ELR (cell line): ENCODE measurements at places on chromosomes 5 and 9.

- peak; percentile 47 for DNase-seq
Observed at GRCh38 chr5:157865781-157866180, 6.8 kb upstream of the CLINT1 start.

- peak; percentile 51 for DNase-seq
Observed at GRCh38 chr9:136546697-136547501, 1.1 kb upstream of the NOTCH1 start.

- no peak for DNase-seq
Observed at GRCh38 chr5:112201141-112201540, 217.9 kb downstream of the EPB41L4A start.

GRCh38 chr9:4553951-4554381, 63.7 kb downstream of the SLC1A1 start:
- DNase-seq: peak; percentile 22

DNA sequence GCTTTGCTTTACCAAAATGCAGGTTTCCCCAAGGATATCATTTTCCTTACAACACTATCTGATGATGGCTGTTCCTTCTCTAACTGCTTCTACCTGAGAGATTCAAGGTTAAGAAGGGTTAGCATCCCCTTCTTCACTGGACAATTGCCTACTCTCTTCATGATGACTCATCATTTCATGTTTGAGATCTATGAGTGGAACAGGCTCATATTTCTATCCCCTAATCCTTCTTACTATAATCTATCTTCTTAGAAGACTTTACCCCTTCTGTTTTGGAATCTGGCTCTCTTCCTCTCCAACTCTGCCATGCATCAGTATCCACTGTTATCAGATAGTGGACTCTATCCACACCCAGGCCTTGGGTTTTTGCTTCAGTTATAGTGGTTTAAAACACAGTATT, 54.3 kb downstream of the NR3C1 start:
- DNase-seq: peak; percentile 45

DNA sequence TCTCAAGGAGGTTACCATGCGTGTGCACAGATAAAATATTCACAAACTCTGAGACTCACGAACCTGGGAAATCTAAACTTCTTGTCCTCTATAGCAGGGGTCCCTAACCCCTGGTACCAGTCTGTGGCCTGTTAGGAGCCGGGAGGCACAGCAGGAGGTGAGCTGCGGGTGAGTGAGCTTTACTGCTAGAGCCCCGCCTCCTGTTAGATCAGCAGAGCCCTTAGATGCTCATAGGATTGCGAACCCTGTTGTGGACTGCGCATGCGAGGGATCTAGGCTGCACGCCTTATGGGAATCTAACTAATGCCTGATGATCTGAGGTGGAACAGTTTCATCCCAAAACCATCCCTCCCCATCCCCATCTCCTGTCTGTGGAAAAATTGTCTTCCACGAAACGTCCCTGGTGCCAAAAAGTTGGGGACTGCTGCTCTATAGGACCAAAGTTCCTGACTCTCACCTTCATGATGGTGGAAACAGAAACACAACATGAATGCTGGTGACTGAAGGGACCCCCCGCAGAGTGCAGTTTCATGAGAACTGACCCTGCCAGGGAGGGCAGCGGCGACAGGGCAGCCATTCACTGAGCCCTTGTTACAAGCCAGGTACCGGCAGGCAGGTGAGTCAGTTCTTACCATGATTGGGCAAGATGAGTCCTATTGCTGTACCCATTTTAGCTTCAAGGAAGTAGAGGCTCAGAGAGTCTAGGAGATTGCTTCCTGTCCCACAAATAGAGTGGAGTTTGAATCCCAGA, 181.9 kb downstream of the RGS3 start:
- no peak for DNase-seq

DNA sequence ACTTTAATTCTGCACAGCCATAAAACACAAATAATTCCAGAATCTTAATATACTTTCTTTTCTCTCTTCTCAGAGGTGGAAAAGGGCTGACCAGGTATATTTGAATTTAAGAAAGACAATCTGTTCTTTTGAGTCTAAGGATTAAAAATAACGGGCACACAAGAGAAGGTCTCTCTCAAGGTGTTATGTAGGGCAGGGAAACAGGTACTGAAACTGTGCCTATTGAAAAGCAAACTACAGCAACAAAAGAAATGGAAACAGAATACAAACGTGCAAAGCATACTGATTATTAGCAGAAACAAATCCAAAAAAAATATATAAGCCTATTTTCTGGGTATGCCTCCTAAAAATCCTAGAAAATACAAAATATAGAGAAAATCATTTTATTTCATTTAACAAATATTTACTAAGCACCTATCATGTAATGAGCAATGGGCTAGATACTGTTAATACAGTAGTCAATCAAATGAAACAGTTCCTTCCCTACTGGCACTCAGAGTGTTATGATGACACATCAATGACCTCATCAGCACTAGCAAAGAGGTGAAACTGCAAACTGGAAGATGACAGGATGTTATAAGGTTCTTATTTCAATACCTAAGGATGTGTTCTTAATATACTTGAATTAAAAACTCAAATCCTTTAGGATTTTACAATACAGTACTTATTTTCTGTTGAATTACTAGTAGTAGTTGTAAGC, 87.7 kb downstream of the AUH start:
- peak; percentile 81 for DNase-seq

DNA sequence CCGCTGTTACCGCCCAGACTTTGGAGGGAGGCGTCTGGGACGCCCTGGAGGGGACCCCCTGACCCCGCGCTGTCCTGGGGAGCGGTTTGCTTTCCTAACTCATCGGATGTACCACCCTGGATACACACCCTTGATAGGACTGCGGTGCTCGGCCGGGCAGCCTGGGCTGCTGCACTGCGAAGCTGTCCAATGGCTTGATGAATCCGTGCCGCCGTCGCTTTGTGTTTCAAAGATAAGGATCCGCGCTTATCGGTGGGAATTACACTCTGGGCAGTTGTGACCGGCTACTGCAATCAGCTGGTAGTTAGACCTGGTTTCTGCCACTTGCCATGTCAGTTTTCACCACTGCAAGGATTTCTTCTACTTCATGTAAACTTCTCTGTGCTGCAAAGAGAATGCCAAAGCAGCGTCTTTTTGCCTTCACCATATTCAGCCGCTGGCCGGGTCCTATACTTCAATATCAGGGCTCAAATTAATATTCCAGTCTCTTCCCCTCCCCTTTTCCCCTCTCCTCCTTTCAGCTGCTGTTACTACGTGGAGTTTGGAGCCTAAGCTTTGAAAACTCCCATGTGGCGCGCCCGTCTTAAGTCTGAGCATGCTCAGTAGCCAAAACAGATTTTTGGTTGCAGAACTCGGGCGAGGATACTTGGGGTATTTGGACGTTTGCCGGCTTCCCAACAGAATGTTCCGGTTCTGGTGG, 727 bp downstream of the SMAD5 start:
- peak; percentile 70 for DNase-seq

DNA sequence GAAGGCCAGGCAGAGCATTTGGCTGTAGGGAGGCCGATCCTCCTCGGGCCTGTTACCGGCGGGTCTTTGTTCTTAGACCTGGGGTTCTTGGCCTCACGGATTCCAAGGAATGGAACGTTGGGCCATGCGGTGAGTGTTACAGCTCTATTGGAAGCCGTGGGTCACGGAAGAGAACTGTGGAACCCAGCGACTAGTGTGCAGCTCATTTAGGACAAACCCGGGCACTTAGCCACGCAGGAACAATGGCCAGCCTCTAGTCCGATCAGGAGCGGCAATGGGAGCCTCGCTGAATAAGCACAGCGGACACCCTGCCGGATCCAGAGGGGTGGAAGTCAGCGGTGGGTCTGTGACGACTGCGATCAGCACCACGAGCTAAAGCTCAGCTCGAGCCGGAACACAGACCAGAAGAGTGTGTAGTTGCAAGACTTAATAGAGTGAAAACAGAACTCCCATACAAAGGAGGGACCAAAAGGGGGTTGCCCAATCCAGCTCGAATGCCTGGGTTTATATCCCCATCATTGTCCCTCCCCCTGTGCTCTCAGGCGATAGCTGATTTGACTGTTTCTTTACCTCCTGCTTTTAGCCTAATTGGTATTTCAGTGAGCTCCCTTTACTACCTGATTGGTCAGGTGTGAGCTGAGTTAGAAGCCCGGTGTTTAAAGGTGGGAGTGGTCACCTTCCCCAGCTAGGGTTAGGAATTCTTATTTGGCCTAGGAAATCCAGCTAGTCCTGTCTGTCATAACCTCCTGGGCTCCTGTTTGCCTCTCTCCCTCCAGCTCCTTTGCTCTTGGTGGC, 53.7 kb upstream of the RPL26L1 start:
- no peak for DNase-seq

GRCh38 chr9:281741-282645, 67.3 kb downstream of the DOCK8 start:
- DNase-seq: no peak

DNA sequence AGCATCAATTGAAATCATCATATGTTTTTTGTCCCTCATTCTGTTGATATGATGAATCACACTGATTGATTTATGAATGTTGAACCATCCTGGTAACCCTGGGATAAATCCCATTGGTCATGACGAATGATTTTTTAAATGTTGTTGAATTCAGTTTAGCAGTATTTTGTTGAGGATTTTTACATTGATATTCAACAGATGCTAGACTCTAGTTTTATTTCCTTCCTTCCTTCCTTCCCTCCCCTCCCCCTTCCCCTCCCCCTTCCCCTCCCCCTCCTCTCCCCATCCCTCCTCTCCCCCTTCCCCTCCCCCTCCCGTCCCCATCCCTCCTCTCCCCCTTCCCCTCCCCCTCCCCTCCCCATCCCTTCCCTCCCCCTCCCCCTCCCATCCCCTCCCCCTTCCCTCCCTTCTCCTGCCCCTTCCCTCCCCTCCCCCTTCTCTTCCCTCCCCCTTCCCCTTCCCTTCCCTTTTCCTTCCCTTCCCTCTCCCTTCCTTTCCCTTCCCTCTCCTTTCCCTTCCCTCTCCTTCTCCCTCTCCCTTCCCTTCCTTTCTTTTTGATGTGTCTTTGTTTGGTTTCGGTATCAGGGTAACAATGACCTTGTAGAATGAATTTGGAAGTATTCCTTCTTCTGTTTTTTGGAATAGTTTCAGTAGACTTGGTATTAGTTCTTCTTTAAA, 142.8 kb downstream of the AP3B1 start:
- no peak for DNase-seq

DNA sequence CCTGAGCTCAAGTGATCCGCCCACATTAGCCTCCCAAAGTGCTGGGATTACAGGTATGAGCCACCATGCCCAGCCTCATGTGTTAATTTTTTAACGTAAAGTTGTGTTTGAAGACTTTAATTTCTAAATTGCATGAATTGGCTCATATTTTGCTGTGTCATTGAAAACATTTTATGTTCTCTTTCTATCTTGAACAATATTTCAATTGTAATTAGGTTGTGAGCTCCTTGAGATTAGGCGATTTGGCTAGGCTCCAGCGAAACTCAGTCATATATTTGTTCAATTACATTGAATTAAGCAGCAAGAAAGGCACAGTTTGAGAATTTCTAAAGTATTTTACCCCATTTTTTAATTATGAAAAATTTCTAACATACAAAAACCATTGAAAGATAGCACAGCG, 34.0 kb downstream of the GAPVD1 start:
- no peak for DNase-seq

GRCh38 chr9:127506117-127506813, 55.0 kb downstream of the LRSAM1 start:
- no peak for DNase-seq

DNA sequence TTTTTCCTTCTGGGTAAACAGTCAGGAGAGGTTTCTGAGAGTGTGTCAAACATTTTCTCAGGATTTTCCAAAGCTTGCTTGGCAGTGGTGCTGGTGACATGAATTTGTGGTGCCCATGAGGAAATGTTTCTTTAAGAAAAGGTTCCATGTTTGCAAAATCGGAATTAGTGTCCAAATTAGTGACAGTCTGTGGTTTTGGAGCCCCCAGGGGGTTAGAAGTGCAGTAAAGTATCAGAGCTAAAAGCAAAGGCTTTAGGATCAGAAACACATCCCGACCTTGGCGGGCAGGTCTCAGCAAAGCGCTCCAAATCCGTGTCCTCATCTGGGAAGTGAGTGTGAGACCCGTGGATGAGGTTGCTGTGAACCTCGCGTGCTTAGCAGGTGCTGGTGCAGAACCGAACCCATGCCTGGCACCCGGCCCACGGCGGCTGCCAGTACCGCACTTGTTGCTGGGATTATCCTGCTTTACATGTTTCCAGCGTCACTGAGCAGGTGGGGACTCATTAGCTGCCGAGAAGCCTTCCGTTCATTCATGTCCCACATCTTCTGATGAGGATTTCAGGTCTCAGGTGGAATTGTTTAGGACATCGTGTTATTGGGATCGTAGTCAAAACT, 70.8 kb upstream of the COL5A1 start:
- no peak for DNase-seq

GRCh38 chr5:132680780-132681475, 7.1 kb downstream of the IL4 start:
- no peak for DNase-seq

GRCh38 chr9:124284940-124285441, 27.2 kb downstream of the NEK6 start:
- DNase-seq: no peak

DNA sequence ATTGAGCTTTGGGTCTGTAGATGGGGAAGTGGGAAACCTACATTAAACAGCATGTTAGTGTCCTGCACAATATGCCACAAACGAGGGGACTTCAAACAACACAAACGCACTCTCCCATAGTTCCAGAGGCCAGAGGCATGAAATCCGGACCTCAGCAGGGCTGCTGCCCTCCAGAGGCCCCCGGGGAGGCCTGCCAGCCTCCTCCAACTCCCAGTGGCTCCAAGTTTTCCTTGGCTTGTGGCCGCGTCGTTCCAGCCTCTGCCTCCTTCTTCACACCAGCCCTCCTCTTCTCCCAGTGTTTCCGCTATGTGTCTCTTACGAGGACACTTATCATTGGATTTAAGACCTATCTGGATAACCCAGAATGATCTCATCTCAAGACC, 13.3 kb upstream of the COL5A1 start:
- no peak for DNase-seq

- no peak for DNase-seq
Observed at GRCh38 chr5:98489021-98489420, 284.4 kb upstream of the RGMB start.

DNA sequence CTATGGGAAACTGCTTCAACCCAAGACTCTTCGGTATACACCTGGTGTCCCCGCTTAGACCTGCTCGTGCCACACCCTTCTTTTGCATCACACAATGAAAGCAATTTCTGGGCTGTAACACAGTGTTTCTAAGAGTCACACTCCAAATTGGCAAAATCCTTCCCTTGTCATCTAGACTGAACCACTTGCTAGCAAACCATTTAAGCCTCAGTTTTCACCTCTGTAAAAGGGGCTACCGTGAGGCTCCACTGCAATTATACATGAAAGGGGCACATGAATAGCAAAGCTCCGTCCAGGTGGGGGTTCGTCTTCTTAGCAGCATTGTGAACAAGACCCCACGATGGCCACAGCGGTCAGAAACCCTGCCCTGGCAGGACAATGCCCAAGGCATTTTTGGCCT, 166.8 kb downstream of the PAX5 start:
- no peak for DNase-seq

- DNase-seq: no peak
Observed at GRCh38 chr5:124873713-124874112, 127.3 kb upstream of the ZNF608 start.
